ENCODE measurements at places on chromosomes 6 and 20. TPM values are rescaled to one million over a fixed set of nuclear protein-coding genes. Genes with fewer than 3 reads are reported as not detected.
A peak's percentile ranks its signal among the peaks of the same experiment; 100 is the strongest.

Gene SLC16A10
- total RNA-seq, result 3.5 TPM

Gene LY6G5C
- total RNA-seq, result 3.5 TPM

Gene ERVFRD-1
- total RNA-seq, result not detected

Gene HM13
- total RNA-seq, result 153 TPM

- no peak for DNase-seq
Observed at GRCh38 chr6:604579-604978, 52.3 kb downstream of the HUS1B start.

Gene MTHFD1L
- 108 TPM for total RNA-seq

Gene PNPLA1
- not detected for total RNA-seq

Gene PCSK2
- not detected for total RNA-seq

Gene LY6G6D
- total RNA-seq, result not detected

Gene NFATC2
- total RNA-seq, result 63.0 TPM

GRCh38 chr6:131349199-131349598, 213.9 kb downstream of the AKAP7 start:
- no peak for DNase-seq

Gene ZBTB46
- 0.39 TPM for total RNA-seq

DNA sequence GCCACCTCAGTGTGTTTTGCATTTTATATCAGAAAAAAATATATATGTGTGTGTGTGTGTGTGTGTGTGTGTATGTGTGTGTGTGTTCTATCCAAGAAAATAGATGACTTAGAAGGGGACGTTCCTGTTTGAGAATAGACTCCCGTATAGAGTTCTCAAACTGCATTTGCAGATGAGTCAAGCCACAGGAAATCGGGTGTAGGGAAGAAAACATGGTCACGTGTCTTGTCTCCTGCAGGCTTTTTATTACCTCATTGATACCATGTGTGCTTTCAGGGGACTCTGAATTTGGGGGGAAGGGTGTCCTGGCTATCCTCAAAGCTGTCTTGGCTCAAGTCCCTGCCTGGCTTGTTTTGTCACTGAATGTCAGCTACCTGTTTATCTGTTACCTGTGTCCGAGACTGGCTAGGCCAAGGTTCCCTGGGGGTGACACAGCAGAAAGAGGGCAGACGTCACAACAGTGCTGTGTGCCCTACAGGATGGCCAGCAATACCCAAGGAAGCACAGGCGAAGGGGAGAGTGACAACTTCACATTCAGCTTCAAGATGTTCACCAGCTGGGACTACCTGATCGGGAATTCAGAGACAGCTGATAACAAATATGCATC, 55.7 kb upstream of the NOP56 start:
- DNase-seq, result no peak

Gene SHLD1
- 9.1 TPM for total RNA-seq

Gene MMS22L
- 32.0 TPM for total RNA-seq

Gene BTNL2
- total RNA-seq, result not detected

- DNase-seq, result peak; percentile 87
Observed at GRCh38 chr20:48827855-48828733, at the start of gene PREX1. TSS of gene PREX1 (minus strand) at chr20:48827999. CDS start at chr20:48827860, 139 bp downstream.

Gene FAM217A
- not detected for total RNA-seq

DNA sequence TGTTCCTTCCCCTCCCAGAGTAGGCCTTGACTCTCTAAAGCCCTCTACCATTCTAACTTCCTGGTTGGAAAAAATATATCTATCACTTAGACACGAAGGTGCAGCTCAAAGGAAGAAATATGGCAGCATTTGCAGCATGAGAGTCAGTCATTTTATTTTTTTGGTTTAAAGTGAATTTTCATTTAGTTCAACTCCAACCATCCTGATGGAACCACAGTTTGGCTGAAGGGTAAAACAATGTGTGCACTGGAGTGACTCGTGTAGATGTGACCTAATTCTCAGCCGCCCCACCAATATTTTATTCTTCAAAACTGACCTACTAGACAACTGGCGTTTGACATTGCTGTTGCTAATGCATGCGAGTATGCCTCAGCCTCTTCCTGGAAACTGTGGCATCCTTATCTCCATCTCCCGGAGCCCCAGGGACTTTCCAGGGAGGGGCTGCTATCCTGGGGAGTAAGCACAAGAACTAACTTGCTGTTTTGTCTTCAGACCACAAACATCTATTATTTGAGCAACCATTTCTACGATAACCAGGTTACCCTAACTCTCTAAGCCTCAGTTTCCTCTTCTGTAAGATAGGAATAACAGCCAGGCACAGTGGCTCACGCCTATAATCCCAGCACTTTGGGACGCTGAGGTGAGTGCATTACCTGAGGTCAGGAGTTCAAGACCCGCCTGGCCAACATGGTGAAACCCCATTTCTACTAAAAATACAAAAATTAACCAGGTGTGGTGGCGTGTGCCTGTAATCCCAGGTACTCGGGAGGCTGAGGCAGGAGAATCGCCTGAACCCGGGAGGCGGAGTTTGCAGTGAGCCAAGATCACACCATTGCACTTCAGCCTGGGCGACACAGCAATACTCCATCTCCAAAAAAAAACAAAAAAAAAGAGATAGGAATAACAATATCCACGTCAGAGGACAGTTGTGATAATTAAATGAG, 148.7 kb upstream of the JARID2 start:
- no peak for DNase-seq

Gene PRND
- not detected for total RNA-seq
